CD4-positive, alpha-beta T cell (primary cell): ENCODE measurements at places on chromosomes 3 and 15. TPM values are rescaled to one million over a fixed set of nuclear protein-coding genes. Genes with fewer than 3 reads are reported as not detected.

MST1R gene
- 0.89 TPM for total RNA-seq

QRICH1 gene
- 210 TPM for total RNA-seq

CCR8 gene
- 1.3 TPM for total RNA-seq

IL17RB gene
- 0.22 TPM for total RNA-seq

IL12A gene
- 1.0 TPM for total RNA-seq

TF gene
- 0.30 TPM for total RNA-seq

TTLL13 gene
- total RNA-seq, result 0.63 TPM

PLXND1 gene
- 61.7 TPM for total RNA-seq

GRCh38 chr15:51161491-51162220 is 67.0 kb upstream of the TNFAIP8L3 start:
- H3K27me3 ChIP-seq, result peaks cover 12% of the 10 kb centered on the region
- H3K36me3 ChIP-seq, result no peaks in the 10 kb centered on the region
- no peak for DNase-seq

DNA sequence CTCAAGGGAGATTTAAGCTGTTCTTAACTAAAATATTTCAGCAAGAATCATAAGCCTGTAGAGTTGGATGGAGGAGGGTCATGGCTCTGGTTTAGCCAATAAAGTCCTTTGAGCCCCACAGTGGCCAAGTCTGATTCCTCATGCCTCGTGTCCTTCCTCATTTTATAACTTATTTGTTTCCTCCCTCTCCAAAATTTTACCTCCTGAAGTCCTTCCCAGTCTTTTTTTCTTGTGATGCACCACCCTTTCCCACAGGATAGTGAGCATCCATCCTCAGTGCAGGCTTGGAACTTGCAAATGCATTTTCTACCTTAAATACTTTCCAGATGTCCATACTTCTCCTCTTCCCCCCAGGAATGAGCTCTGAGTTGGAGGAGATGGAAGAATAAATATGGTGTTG is 162.7 kb upstream of the AGTR1 start:
- no peaks in the 10 kb centered on the region for H3K4me1 ChIP-seq
- H3K36me3 ChIP-seq, result no peaks in the 10 kb centered on the region
- no peak overlapping the region for H3K4me3 ChIP-seq
- no peaks in the 10 kb centered on the region for H3K27me3 ChIP-seq

DNA sequence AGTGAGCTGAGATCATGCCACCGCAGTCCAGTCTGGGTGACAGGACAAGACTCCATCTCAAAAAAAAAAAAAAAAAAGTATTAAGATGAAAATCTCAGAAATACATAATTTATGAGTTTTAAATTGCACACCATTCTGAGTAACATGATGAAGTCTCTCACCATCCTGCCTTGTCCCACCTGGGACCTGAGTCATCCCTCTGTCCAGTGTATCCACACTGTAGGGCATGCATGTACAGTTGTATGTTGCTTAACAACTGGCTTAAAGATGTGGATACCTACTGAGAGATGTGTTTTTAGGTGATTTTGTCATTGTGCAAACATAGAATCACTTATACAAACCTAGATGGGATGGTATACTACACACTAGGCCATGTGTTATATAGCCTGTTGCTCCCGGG is 17.1 kb downstream of the ASB14 start:
- no peaks in the 10 kb centered on the region for H3K27me3 ChIP-seq
- H3K27ac ChIP-seq, result no peak overlapping the region

GRCh38 chr15:93985176-93985575 is 246.2 kb upstream of the MCTP2 start:
- H3K36me3 ChIP-seq, result no peaks in the 10 kb centered on the region
- H3K4me3 ChIP-seq, result no peak overlapping the region
- no peak for DNase-seq
- no peak overlapping the region for H3K27ac ChIP-seq
- no peaks in the 10 kb centered on the region for H3K27me3 ChIP-seq

DNA sequence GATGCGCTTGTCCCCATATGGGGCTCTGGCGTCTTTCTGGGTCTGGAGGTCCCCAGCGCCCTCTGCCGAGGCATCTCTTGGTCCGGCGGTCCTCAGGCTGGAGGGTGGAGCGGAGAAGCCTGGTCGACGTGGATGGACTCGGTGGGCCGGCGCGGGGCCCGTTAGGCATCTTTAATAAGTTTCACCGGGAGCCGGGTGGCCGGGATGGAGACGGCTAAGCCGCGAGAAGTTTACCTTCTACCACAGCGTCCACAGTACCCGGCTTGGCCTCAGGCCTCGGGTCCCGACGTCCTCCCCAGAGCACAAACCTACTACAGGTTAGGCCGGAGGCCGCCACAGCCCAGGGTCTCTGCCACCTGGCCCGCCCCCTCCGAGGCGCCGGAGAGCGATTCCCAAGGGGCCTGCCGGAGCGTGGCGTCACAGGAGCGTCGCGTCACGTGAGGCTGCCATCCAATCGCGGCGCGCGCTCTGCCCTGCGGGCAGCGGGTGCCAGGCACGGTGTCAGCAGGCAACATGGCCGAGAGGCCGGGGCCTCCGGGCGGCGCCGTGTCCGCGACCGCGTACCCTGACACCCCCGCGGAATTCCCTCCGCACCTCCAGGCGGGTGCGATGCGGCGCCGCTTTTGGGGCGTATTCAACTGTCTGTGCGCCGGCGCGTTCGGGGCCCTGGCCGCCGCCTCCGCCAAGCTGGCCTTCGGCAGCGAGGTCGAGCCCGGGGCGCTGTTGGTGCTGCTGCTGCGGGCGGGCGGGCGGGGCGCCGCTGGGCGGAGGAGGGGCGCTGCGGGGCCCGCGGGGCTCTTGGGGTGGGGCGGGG is at the start of gene TMEM42:
TSS of gene TMEM42 (plus strand) at position 501 of the 814 bp plus-strand sequence. CDS start at position 514, 13 bp downstream.
- peak within 1 kb of the TSS; percentile 80 for H3K27ac ChIP-seq
- H3K4me3 ChIP-seq, result peak within 1 kb of the TSS; percentile 76

- H3K27ac ChIP-seq, result no peak overlapping the region
- H3K4me1 ChIP-seq, result peaks cover 5% of the 10 kb centered on the region
- no peak for DNase-seq
- H3K4me3 ChIP-seq, result no peak overlapping the region
- peaks cover 70% of the 10 kb centered on the region for H3K36me3 ChIP-seq
These were observed 85.1 kb downstream of the OXNAD1 start for GRCh38 chr3:16349986-16350596.

DNA sequence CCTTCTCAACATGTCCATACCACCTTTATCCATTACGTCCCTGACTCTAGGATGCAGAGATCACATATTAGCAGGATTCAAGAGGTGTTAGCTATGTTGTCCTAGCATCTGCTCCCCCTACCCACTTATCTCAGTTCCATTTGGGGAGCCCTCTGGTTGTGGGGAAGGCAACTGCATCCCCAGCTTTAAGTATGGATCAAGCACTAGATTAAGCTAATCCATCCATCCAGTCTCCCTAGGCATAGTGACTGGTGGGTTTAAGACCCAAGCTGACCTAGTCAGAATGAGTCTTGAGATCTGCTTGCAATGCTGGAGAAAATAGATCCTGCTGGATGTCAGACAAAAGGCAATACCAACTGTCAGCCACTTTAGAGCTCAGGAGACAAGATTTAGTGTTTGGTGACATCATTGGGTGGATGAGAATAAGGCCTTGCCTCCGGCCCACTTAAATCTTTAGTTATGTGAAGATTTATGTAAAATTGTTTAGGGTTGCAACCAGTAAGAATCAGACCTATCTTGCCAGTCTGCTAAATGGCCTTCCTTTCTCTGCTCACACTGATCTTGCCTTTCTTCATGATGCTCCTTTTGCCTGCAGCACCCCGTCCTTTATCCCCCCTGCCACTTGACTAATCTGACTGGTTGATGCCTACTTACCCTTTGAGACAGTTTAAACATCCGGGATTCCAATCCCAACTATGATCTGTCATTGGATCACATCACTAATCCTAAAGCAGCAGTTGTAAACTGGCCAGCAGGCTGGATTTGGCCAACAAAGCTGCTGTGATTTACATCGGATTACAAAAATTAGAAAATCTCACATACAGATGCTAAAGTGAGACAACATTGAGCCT is 2.1 kb upstream of the ISY1 start:
- H3K27me3 ChIP-seq, result no peaks in the 10 kb centered on the region
- H3K4me3 ChIP-seq, result no peak overlapping the region
- peaks cover 24% of the 10 kb centered on the region for H3K4me1 ChIP-seq

DNA sequence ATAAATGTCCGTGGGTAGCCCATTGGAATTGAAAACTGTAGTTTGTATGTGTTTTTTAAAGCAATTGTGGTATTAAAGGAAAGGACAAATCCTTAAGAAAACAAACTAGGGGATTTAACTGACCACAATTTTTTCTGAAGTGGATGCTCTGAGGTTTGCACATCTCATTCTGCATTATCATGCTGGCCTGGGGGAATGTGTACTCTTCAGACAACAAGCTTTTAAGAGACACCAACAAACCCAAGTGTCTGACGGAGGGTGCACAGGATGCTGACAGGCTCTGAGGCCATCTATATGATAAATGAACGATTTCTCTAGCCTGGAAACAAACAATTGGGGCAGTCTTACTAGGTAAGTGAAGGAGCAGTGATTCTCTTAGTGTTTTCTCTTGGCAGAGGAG is 9.1 kb downstream of the LINS1 start:
- no peak overlapping the region for H3K27ac ChIP-seq
- H3K27me3 ChIP-seq, result no peaks in the 10 kb centered on the region
- peaks cover 45% of the 10 kb centered on the region for H3K4me1 ChIP-seq
- no peak for DNase-seq
- peaks cover 9% of the 10 kb centered on the region for H3K36me3 ChIP-seq

- no peaks in the 10 kb centered on the region for H3K27me3 ChIP-seq
- H3K36me3 ChIP-seq, result no peaks in the 10 kb centered on the region
- DNase-seq, result no peak
- H3K4me3 ChIP-seq, result no peak overlapping the region
- H3K4me1 ChIP-seq, result no peaks in the 10 kb centered on the region
- H3K27ac ChIP-seq, result no peak overlapping the region
These were observed 1239.7 kb upstream of the ALCAM start for GRCh38 chr3:104126864-104127553.

GRCh38 chr3:34364335-34364734 is 565.9 kb downstream of the PDCD6IP start:
- no peaks in the 10 kb centered on the region for H3K36me3 ChIP-seq

DNA sequence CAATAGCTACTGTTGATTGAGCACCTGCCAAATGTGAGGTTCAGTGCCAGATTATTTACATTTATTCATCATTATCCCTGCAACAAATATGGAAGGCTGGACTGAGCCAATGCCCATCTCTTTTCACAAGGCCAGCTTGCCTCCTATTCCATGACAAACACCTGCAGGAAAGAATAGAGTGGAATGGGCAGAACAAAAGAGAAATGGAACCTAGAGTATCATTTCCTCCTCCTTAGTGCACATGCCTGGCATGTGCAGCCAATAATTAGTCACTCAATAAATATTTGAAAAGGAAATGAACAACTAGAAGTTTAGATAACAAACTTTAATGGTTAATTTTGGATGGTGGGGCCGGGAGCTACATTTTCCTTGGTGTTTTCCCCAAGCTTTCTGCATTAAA is 61.4 kb upstream of the MYRIP start:
- no peaks in the 10 kb centered on the region for H3K27me3 ChIP-seq
- no peak overlapping the region for H3K4me3 ChIP-seq
- no peak for DNase-seq
- no peak overlapping the region for H3K27ac ChIP-seq

GRCh38 chr15:67796196-67797127 is 28.8 kb upstream of the SKOR1 start:
- no peak overlapping the region for H3K27ac ChIP-seq
- no peaks in the 10 kb centered on the region for H3K27me3 ChIP-seq
- H3K4me3 ChIP-seq, result no peak overlapping the region
- peaks cover 4% of the 10 kb centered on the region for H3K36me3 ChIP-seq
- H3K4me1 ChIP-seq, result no peaks in the 10 kb centered on the region
- DNase-seq, result no peak
